ENCODE measurements at places on chromosomes 13 and 19.

GRCh38 chr13:42363941-42364612 lies 92.1 kb downstream of the AKAP11 start:
- DNase-seq, result no peak

- no peak for DNase-seq
Observed at GRCh38 chr19:2195914-2196313, 32.2 kb downstream of the DOT1L start.

- DNase-seq, result no peak
Observed at GRCh38 chr13:26548205-26548765, 9.2 kb upstream of the WASF3 start.

DNA sequence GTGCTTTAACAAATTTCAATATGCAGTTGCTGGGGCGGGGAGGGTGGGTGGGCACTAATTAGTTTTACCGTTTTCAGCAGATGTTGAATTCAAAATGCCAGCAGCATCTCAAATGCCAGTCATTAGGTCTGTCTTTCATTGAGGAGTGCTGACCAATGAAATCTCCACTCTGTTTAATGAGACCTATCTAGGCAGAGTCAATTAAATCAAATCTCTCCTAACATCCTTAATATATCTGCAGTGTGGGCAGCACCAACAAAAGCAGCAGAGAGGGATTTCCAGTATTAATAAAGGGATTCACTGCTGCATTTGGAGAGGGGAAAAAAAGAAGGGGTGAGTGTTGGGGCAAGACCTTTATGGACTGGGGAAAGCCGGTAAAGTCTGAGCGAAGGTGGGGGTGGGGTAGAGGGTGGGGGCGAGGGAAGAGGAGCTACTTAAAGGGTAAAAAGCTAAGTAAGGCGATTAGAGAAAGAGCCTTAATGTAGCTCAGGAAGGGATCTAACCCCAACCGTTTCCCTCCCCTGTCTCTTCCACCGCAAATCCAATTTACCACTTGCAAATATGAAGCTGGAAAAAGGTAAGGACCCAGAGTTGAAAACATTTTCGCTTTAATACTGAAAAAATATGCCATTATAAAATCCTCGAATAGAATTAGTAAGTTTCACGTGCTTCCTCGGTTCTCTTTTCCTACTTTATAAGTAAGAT lies 4.5 kb downstream of the SLITRK1 start:
- no peak for DNase-seq

DNA sequence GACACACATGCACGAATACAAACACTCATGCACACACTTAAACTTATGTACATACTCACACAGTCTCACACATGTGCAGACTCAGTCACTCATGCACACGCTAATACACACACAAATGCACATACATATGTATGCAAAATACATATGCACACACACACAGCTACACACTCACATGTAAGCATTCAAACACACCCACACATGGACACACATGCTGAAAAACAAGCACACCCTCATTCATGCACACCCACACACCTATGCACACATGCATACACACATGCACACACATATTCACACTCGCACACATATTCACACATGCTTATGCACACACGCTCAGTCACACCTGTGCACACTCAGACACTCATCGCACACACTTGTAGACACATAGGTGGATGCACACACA lies 9.3 kb downstream of the MUC16 start:
- no peak for DNase-seq

DNA sequence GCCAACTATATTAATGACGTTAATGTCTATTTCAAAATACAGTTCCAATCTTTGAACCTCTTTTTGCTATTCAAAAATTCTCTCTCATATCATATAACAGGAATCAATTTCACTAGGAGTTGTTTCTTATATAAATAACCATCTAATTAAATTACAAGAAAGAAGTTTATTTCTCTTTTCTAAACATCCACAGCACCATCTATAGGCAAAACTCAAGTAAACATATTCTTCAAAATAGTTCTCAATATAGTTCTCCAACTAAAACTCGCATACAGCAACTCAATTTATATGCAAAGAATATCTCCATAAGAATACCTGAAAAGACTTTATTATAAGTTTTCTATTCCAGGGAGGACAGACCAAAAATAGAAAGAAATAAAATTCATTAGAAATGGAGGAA lies 65.6 kb downstream of the RBM26 start:
- no peak for DNase-seq

DNA sequence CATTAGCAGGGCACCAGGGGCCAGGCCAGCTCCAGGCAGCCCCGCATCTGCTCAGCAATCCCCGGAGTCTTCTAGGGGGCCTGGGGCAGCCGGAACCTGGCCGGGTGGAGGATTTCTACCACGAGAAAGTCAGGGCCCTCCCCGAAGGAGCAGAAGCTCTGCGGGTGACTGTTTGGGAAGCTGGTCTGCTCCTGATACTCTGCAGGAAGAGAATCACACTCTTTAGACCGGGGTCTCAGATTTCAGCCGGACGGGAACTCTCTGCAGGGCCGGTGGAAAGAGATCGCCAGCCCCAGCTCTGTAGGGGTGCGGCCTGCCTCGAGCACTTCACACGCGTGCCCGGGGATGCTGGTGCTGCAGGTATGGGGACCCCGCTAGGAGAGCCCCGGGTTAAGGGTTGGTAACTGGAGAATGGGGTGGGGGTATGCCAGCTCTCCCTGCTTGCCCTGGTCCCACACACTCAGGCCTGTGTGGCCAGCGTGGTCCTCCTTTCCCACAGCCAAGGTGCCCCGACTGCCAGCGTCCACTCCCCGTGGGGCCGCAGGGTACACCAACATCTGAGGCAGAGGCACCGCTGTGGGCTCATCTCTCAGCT lies 20.1 kb downstream of the RASA3 start:
- DNase-seq, result no peak

DNA sequence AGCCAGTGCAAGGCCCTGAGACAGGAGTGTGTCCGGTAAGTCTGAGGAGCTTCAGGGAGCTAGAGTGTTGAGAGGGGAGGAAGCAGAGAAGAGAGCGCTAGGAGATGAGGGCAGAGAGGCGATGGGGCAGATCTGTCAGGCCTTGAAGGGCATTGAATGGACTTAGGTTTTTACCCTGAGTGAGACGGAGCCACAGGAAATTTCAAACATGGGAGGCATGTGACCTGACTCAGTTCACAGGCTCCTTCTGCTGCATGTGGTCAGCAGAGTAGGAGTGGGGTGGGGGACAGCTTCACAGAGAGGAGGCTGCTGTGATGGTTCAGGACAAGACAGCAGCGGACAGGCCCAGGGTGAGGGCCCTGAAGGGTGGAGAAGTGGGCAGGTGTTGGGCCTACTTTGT lies 2.5 kb upstream of the FAM98C start:
- no peak for DNase-seq

GRCh38 chr13:51539887-51540286 lies 44.4 kb upstream of the WDFY2 start:
- DNase-seq, result no peak

- no peak for DNase-seq
Observed at GRCh38 chr13:77846173-77846572, 72.5 kb downstream of the EDNRB start.

- no peak for DNase-seq
Observed at GRCh38 chr19:52536448-52536800, 9.0 kb downstream of the ZNF808 start.

DNA sequence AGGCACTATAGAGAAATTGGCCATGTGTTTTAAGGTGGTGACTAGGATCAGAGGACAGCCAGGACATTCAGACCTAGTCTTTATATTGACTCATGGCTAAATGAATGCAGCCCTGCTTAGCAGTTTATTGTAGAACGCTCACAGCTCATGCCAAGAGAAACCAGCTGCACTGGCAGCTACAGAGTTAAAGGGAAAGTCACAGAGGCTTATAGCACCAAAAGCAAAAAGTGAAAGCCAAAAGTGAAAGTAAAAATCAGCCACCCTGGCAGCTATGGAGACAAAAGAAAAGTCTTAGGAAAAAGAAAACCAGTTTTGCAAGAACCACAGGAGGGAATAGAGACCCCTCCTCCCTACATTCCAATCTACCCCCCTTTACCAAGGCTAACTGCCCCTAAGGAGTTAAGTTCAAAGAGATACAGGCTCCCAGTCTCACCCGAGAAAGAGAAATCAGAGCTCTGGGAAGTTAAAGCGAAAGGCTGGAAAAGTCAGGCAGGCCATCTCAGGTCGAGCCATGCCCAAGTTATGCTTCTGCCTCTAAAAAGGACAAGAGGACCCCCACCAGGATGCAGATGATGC lies 99.0 kb downstream of the ZNF429 start:
- DNase-seq, result peak; percentile 30

- no peak for DNase-seq
Observed at GRCh38 chr13:110571896-110572777, 10.6 kb upstream of the RAB20 start.

All from HFFc6 (cell line).